ENCODE measurements at places on chromosomes 11 and 22. TPM values are rescaled to one million over a fixed set of nuclear protein-coding genes. Genes with fewer than 3 reads are reported as not detected.
A peak's percentile ranks its signal among the peaks of the same experiment; 100 is the strongest.

SLC25A1 gene
- total RNA-seq: 74.7 TPM

RBMXL2 gene
- not detected for total RNA-seq

LMF2 gene
- total RNA-seq: 51.4 TPM

DUSP8 gene
- 6.2 TPM for total RNA-seq

FBLN1 gene
- total RNA-seq: 371 TPM

SCUBE1 gene
- 33.3 TPM for total RNA-seq

GALR3 gene
- not detected for total RNA-seq

GLYAT gene
- not detected for total RNA-seq

PLA2G6 gene
- total RNA-seq: 17.3 TPM

FADS2 gene
- 31.5 TPM for total RNA-seq

- no peak overlapping the region for H3K27ac ChIP-seq
- no peak for DNase-seq
- H3K27me3 ChIP-seq: no peaks in the 10 kb centered on the region
- no peak overlapping the region for H3K4me3 ChIP-seq
- H3K4me1 ChIP-seq: peaks cover under 1% of the 10 kb centered on the region
- H3K36me3 ChIP-seq: no peaks in the 10 kb centered on the region
Measured at GRCh38 chr11:8253566-8253965, 10.1 kb downstream of the LMO1 start.

DNA sequence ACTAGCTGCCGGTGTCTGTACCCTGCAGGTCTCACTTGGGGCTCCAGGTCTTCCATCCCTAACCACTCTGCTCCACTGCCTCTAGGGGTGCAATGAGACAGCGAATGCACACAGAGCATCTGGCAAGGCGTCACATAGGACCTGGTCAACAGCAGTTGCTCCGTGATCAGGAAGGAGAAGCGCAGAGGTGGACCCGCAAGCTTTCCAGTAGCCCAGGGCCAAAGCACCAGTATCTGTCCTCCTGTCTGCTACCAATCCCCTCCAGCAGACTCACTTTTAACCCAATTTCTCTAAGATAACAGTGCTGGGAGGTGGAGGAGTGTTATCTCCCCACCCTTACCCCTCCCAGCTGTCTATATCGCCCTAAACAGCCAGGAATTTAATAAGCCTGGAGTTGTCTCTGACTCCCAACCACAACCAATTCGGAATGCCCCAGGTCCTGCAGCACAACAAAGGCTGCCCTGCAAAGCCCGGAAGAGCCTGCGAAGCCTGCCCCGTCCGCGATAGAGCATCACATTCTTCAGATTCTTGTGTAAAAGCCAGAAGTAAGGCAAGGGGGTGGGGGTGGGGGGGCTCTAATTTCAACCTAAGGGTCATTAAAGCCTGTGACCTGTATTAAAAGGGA, 19.3 kb downstream of the MYH9 start:
- no peak for DNase-seq
- H3K36me3 ChIP-seq: peaks cover 5% of the 10 kb centered on the region
- H3K4me3 ChIP-seq: peak overlapping the region; percentile 14
- peaks cover 100% of the 10 kb centered on the region for H3K4me1 ChIP-seq
- H3K27ac ChIP-seq: peak overlapping the region; percentile 100

- peaks cover 3% of the 10 kb centered on the region for H3K36me3 ChIP-seq
- no peaks in the 10 kb centered on the region for H3K27me3 ChIP-seq
- H3K4me3 ChIP-seq: no peak overlapping the region
- DNase-seq: no peak
- peaks cover 31% of the 10 kb centered on the region for H3K4me1 ChIP-seq
Measured at GRCh38 chr22:37183432-37184379, 4.3 kb downstream of the C1QTNF6 start.

GRCh38 chr22:35634943-35635540, 13.2 kb upstream of the APOL6 start:
- no peak for DNase-seq
- no peaks in the 10 kb centered on the region for H3K27me3 ChIP-seq
- H3K36me3 ChIP-seq: no peaks in the 10 kb centered on the region
- H3K4me3 ChIP-seq: no peak overlapping the region
- H3K4me1 ChIP-seq: peaks cover 31% of the 10 kb centered on the region

GRCh38 chr22:36065775-36066544, 37.3 kb upstream of the RBFOX2 start:
- H3K4me1 ChIP-seq: peaks cover 18% of the 10 kb centered on the region
- peak overlapping the region; percentile 87 for H3K27ac ChIP-seq
- no peaks in the 10 kb centered on the region for H3K36me3 ChIP-seq
- peak overlapping the region; percentile 60 for H3K4me3 ChIP-seq

- H3K27me3 ChIP-seq: no peaks in the 10 kb centered on the region
- no peak overlapping the region for H3K27ac ChIP-seq
- peaks cover 10% of the 10 kb centered on the region for H3K4me1 ChIP-seq
- peaks cover 31% of the 10 kb centered on the region for H3K36me3 ChIP-seq
- no peak overlapping the region for H3K4me3 ChIP-seq
Measured at GRCh38 chr22:38114484-38115398, 4.3 kb upstream of the BAIAP2L2 start.

GRCh38 chr22:38415561-38416321, 39.3 kb downstream of the KCNJ4 start:
- H3K36me3 ChIP-seq: no peaks in the 10 kb centered on the region
- H3K27me3 ChIP-seq: peaks cover 5% of the 10 kb centered on the region
- H3K4me3 ChIP-seq: no peak overlapping the region
- no peak for DNase-seq
- no peak overlapping the region for H3K27ac ChIP-seq
- peaks cover 11% of the 10 kb centered on the region for H3K4me1 ChIP-seq

- no peak overlapping the region for H3K4me3 ChIP-seq
- H3K27me3 ChIP-seq: no peaks in the 10 kb centered on the region
- H3K36me3 ChIP-seq: no peaks in the 10 kb centered on the region
- no peaks in the 10 kb centered on the region for H3K4me1 ChIP-seq
Measured at GRCh38 chr11:104338186-104338585, 174.2 kb upstream of the PDGFD start.

GRCh38 chr22:33656808-33657628, 263.3 kb downstream of the LARGE1 start:
- H3K27me3 ChIP-seq: no peaks in the 10 kb centered on the region
- H3K27ac ChIP-seq: no peak overlapping the region
- H3K4me1 ChIP-seq: peaks cover 29% of the 10 kb centered on the region
- H3K36me3 ChIP-seq: no peaks in the 10 kb centered on the region
- no peak for DNase-seq

- H3K4me1 ChIP-seq: peaks cover 8% of the 10 kb centered on the region
- no peaks in the 10 kb centered on the region for H3K27me3 ChIP-seq
- peaks cover 62% of the 10 kb centered on the region for H3K36me3 ChIP-seq
- H3K4me3 ChIP-seq: no peak overlapping the region
- H3K27ac ChIP-seq: no peak overlapping the region
- no peak for DNase-seq
Measured at GRCh38 chr22:19896665-19897355, 42.1 kb upstream of the GNB1L start.

DNA sequence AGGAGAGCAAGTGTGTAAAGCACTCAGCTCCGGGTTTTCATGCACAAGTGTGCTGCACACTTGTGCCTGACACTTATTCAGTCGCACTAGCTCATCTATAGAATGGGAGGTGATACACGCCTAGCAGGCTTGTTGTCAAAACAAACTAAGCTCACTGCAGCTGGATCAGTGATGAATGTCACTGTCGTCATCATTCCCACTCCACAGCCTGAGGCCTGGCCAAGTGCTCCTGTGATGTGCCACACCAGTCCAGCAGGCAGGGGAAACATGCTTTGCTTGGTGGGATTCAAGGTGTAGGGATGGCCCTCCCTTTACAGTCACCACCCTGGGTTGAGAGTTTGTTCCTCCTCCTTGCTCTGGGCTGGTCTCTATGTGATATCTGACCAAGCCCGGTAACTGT, 6.8 kb downstream of the MPST start:
- DNase-seq: no peak
- no peak overlapping the region for H3K4me3 ChIP-seq
- peaks cover 34% of the 10 kb centered on the region for H3K4me1 ChIP-seq
- H3K27me3 ChIP-seq: no peaks in the 10 kb centered on the region
- no peak overlapping the region for H3K27ac ChIP-seq

DNA sequence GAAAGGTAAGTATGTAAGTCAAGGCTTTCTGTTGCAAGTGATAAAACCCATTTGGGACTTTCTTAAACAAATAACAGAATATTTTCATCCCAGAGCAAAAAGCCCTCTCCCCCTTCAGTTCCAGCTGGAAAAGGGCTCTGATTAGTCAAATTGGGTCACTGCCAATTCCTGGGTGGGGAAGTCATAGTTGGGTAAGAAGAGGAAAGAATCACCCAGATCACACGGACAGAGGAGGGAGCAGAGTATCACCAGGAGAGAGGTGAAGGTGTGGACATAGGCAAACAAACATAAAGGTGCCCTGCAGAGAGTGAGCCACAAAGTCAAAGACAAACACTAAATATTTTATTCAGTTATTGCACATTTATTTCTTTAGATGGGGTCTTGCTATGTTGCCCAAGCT, 36.3 kb upstream of the SORL1 start:
- peaks cover 25% of the 10 kb centered on the region for H3K4me1 ChIP-seq
- DNase-seq: no peak
- no peaks in the 10 kb centered on the region for H3K27me3 ChIP-seq
- H3K4me3 ChIP-seq: no peak overlapping the region
- H3K36me3 ChIP-seq: no peaks in the 10 kb centered on the region
- no peak overlapping the region for H3K27ac ChIP-seq

GRCh38 chr11:100810666-100811065, 123.6 kb downstream of the ARHGAP42 start:
- DNase-seq: no peak
- no peaks in the 10 kb centered on the region for H3K27me3 ChIP-seq
- H3K36me3 ChIP-seq: no peaks in the 10 kb centered on the region
- no peak overlapping the region for H3K27ac ChIP-seq

- H3K27me3 ChIP-seq: no peaks in the 10 kb centered on the region
- peak within 1 kb of the TSS; percentile 72 for H3K27ac ChIP-seq
- peak; percentile 96 for DNase-seq
- peak within 1 kb of the TSS; percentile 50 for H3K4me3 ChIP-seq
- H3K4me1 ChIP-seq: peaks cover 27% of the 10 kb centered on the region
- H3K36me3 ChIP-seq: peaks cover 6% of the 10 kb centered on the region
Measured at GRCh38 chr11:64996710-64997380, at the start of gene BATF2. Gene BATF2, minus strand, starts transcription at chr11:64996971. Its CDS starts 57 bp downstream, at chr11:64996914.

DNA sequence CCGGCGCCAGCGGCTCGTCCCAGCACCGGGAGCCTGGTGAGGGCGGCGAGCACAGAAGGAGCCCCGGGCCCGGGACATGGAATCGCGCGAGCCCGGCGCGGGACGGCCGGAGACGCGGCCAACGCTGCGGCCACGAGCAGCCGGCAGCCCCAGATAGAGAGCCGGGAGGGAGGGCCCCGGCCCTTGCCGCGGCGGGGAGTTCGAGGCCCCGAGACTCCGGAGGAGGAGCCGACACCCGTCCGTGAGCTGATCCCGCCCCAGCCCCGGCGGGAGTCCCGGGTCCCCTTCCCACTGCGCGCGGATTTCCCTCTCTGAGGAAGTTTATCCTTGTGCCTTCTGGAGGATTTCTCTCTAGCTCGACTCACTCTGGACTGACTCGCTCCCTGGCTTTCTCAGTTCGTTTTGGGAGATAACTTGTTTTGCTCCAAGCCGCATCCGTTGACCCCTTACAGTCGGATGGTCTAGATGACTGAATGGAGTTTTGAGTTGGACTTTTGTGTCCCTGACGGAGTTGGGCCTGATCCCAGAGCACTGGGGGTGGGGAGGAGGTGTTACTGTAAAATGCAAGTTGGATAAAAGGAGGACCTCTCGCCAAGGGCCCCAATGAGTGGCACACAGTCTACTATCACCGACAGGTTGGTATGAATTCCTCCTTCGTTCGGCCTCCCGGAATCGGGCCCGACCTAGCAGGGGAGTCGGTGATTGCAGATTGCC, 585 bp downstream of the ARHGEF12 start:
- H3K27me3 ChIP-seq: no peaks in the 10 kb centered on the region
- H3K27ac ChIP-seq: peak overlapping the region; percentile 99
- no peak for DNase-seq

DNA sequence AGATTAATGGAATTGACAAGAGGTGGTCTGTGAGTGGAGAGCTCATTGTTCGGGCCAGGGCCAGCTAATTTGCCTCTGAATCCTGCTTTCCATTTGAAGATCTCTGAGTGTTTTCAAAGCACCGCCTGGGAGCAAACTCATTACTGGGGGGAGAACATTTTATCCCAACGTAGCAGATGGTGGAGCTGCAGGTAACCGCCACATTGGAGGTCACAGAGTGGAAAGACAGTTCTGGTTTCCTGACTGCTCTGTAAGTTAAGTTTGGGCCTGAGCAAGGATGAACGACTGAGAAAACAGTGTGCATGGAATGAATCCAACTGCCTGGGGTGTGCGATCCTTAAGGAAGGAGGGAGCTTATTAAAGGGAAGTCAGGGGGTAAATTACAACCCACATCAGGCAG, 30.5 kb downstream of the LMO2 start:
- H3K27me3 ChIP-seq: no peaks in the 10 kb centered on the region
- H3K4me1 ChIP-seq: peaks cover 21% of the 10 kb centered on the region
- H3K27ac ChIP-seq: no peak overlapping the region
- no peak overlapping the region for H3K4me3 ChIP-seq

DNA sequence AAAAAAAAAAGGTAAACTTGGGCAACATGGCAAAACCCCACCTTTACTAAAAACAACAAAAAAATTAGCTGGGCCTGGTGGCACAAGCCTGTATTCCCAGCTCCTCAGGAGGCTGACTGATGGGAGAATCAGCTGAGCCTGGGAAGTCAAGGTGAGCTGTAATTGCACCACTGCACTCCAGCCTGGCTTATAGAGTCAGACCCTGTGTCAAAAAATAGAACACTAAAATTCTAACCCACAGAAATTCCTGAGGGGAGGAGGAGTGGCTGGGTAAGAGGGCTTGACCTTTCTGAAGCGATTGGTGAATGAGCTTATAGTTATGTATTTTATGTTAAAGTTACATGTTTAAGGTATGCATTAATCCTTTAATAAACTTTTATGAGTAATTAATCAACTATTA, 53.3 kb downstream of the FAT3 start:
- no peak overlapping the region for H3K4me3 ChIP-seq
- DNase-seq: no peak
- no peaks in the 10 kb centered on the region for H3K4me1 ChIP-seq
- no peaks in the 10 kb centered on the region for H3K27me3 ChIP-seq

GRCh38 chr11:17932472-17932871, 80.4 kb downstream of the SERGEF start:
- H3K27ac ChIP-seq: no peak overlapping the region
- H3K4me3 ChIP-seq: no peak overlapping the region
- no peak for DNase-seq
- no peaks in the 10 kb centered on the region for H3K36me3 ChIP-seq
- H3K4me1 ChIP-seq: peaks cover 4% of the 10 kb centered on the region

DNA sequence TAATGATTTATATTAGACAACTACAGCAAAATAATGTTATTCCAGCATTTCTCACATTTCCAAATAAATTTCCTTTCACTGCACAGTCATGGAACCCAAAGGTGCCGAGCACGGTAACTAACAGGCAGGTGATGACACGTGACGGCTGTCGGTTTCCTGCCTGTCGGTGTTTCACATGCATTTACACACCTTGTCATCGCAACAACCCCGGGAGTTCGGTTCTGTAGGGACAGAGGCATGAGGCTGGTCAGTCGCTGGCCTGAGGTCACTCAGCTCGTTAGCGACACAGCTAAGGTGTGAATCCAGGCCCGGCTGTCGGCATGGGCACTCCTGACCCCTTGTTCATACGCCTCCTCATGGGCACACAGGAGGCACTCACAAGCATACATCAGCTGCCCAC, 9.9 kb downstream of the DNAL4 start:
- H3K4me1 ChIP-seq: peaks cover 36% of the 10 kb centered on the region
- no peak for DNase-seq
- no peaks in the 10 kb centered on the region for H3K27me3 ChIP-seq
- peaks cover 19% of the 10 kb centered on the region for H3K36me3 ChIP-seq
- no peak overlapping the region for H3K27ac ChIP-seq

- H3K27me3 ChIP-seq: peaks cover 7% of the 10 kb centered on the region
- H3K4me3 ChIP-seq: no peak overlapping the region
- peaks cover 4% of the 10 kb centered on the region for H3K36me3 ChIP-seq
- H3K27ac ChIP-seq: no peak overlapping the region
- peaks cover 15% of the 10 kb centered on the region for H3K4me1 ChIP-seq
Measured at GRCh38 chr11:61776561-61777075, 15.8 kb downstream of the TMEM258 start.

All from esophagus muscularis mucosa (tissue), 4 donors.